ENCODE measurements at places on chromosomes 6 and 20.

DNA sequence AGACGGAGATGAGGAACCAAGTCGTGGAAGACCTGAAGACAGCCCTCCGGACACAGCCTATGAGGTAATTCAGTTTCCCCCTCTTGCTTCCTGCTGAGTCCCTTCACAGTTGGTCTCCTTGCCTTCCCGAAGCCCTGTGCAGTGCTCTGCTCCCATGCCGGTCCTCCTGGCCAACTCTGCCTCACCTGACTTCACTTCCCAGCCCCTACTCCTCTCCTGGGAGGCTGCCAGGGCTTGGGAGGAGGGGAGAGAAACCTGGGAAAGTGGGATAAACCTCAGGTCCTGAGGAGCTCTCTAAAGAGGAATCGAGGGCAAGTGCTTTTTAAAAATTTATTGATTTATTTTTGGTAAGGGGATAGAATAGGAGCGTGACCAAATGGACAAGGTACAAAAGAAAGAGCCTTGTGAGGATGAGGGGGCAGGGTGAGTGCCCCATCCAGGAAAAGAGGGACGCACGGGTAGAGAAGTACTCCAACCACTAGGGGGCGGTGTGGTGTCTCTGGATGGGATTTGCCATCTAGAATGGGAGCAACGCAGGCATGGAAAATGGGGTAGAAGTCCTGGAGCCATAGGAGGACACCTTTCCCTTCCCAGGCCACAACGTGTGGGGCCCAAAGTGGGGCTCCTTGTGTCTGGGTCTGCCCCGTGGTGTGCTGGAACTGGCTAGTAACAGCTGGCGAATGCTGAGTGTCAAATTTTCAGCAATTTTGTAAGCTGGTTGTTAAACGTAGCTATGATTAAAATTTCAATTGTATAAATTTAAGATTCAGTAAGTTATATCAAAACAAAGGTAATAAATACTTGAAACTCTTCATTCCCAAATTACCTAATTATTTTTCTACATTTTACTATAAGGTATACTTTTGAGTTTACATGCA, 69.0 kb downstream of the MOCS1 start:
- DNase-seq: peak; percentile 50

GRCh38 chr6:123570813-123571684, 65.7 kb downstream of the TRDN start:
- no peak for DNase-seq

- peak; percentile 7 for DNase-seq
Observed at GRCh38 chr6:99282479-99283062, 66.9 kb downstream of the FAXC start.

DNA sequence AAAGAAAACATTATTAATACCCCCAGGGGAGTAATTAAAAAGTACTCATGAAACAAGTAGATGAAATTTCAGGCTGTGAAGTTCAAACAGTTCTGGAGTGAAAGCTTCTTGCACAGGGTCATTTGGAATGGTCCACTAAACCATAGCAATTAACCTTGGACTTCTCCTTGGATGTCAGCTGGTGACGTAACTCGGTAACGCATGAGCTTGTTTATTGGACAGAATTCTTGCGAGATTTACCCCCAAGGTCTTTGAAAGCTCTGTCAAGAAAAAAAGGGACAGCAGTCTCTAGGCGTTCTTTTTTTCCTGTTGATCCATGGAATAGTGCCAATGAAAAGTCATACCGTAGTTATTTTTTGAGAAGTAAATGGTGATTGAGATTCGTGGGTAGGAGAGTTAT, 2.2 kb downstream of the CD83 start:
- no peak for DNase-seq

DNA sequence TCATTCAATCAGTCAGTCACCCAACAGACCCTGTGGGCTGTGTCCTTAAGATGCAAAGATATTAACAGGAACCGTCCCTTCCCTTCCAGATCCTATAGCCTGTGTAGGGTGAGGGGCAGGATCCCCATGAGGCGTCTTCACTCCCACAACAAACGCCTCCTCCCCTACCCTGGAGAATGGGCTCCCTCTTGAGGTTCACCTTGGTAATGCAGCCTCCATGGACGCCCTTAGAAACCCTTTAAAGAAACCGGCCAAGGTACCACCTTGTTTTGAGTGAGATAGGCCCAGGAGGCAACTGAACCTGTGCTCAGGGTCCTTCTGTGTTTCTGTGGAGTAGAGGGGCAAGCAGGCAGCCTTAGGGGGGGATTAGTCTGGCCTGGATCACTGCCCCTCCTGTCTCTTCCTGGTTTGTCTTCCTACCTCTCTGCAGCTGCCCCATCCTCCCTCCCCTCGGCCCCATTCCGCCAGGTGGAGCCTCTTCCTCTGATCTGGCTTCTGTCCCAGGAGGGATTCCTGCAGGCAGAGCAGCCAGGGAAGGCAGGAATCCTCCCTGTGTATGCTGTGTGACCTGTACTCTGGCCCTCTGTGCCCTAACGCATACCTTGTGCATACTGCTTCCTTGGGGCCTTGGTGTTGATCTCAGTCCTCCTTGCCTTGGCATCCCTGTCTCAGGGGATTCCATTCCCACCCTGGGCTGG, 6.6 kb upstream of the GUCA1A start:
- peak; percentile 63 for DNase-seq

Measured in HCT116 (cell line).